ENCODE measurements at places on chromosomes 6 and 20.

DNA sequence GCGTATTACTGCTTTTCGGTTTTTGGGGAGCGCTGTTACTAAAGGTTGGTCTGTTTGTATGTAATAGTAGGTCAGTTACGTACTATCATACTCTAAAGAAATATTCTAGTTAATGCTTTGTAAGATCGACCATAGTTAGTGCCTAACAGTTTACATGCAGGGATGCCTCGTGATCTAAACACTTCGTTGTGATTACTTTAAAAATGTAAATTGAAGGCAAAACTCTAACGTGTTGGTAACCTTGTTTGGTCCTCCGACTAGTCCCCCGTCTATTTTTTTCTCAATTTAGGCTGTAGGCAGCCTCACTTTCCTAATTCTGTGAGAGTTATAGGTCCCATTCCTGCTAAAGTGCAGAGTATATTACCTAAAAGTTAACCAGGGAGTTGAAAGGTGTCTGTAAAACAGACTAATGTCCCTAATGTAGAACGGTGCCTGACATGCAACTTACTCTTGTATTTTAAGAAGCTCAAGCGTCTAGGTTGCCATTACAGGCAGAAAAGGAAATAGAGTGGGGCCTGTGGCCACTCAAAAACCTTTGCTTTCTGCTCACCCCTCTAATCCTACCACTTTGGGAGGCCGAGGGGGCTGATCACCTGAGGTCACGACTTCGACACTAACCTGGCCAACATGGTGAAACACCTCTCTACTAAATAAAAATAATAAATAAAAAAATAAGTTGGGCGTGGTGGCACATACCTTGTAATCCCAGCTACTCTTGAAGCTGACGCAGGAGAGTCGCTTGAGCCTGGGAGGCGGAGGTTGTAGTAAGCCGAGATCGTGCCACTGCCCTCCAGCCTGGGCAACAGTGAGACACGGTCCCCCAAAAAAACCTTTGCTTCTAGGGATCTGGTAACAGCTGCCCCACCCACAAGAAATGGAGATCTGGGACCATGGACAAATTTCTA is 37.8 kb downstream of the HFE start:
- no peak for DNase-seq

DNA sequence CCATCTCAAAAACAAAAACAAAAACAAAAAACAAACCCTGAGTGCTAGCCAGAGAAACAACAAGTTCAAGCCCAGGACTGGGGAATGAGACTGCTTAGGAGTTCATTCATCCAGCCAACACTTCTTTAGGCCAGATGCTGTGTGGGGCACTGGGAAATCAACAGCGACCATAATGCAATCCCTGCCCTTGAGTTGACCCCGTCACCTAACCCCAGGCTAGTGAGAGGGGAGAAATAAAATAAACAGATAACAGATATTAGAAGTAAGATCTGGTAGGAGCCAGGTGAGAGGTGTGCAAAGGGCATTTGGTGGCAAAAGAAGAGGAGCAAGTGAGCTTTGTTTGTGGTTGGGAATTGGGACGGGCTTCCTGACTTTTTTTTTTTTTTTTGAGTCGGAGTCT is 4.9 kb upstream of the RPL10A start:
- no peak for DNase-seq

DNA sequence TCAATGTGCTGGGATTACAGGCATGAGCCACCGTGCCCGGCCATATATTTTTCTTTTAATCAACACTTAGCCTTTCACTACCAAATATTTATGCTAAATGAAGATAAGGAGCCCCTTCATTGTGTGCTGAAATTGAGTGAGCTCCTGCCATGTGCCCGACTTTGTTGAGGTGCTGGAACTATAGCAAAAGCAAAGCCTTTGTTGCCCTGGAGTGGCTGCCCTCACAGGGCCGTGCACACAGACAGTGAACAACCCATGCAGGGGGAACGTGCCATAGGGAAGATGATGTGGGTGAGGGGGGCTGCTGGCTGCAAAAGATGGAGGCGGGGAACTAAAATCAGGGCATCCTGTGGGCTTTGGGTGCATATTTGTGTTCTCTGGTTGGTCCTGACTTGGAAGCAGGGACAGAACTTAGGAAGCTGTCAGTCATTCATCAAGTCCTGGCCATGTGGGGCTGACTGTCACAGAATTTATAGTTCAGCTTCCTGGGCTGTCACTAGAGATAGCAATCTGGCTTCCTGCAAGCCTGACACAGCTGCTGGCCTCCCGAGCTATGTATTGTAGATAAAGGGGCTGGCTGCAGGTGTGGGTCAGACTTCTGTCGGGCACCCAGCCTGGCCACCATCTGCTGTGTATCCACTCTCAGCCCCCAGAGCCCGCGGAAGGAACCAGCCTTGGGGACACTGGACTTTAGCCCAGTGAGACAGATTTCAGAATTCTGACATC is 56.8 kb upstream of the MPC1 start:
- DNase-seq, result no peak

GRCh38 chr6:127550403-127550802 is 26.6 kb upstream of the C6orf58 start:
- no peak for DNase-seq

DNA sequence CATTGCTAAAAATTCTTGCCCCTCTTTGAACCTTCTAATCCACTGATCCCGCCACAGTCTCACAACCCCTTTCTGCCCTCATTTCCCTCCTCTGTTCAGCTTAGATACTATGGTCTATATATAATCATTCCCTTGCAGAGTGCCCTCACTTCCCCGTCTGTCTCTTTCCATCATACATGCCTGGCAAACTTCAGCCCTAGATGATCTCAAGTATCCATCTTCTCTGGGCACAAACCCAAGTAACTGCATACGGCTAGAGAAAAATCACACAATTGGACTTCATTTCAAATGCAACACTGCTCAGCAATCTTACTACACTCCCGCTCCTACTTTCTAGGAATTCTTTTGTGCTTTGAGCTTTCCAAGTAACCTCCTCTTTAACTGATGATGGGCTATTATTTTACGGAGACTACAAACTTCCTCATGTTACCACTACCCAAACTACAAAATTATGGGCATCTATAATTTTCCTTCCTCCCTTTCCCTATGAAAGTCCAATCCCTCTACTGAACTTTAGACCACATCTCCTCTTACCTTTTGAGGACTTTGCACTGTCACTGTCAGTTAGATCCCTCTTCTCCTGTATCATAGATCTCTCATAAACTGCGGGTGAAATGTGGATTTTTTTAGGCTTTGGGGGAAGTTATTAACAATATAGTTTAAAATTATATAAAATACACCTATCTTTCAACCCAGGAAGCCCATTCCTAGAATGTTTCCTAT is 135.6 kb downstream of the BTBD9 start:
- no peak for DNase-seq

DNA sequence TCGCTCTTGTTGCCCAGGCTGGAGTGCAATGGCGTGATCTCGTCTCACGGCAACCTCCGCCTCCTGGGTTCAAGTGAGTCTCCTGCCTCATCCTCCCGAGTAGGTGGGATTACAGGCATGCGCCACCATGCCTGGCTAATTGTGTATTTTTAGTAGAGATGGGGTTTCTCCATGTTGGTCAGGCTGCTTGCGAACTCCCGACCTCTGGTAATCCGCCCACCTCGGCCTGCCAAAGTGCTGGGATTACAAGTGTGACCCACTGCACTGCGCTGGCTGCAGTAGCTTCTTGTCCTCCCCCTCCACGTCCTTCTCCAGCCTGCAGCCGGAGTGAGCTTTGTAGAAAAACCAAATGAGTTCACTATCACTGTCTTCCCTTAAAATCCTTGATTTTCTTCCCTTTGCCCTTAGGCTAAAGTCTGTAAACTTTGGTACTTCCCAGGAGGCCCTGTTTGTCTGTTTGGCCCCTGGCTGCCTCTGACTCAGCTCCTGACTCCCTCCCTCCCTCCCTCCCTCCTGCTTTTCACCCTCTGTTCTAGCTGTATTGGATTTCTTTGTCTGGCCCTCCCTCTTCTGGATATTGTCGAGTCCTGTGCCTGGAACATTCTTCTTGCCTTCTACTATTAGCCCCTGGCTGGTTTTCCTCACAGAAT is 12.9 kb downstream of the PARD6B start:
- DNase-seq, result no peak

- DNase-seq, result no peak
Measured at GRCh38 chr6:36346486-36347273, 10.0 kb upstream of the BNIP5 start.

DNA sequence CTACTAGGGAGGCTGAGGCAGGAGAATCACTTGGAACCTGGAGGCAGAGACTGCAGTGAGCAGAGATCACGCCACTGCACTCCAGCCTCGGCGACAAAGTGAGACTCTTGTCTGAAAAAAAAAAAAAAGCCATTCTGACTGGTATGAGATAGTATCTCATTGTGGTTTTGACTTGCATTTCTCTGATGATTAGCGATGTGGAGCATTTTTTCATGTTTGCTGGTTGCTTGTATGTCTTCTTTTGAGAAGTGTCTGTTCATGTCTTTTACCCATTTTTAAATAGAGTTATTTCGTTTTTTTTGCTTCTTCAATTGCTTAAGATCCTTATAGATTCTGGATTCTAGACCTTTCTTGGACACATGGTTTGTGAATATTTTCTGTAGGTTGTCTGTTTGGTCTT is 103.5 kb upstream of the SIM1 start:
- DNase-seq, result no peak

- no peak for DNase-seq
Measured at GRCh38 chr20:34512955-34513419, 3.2 kb upstream of the DYNLRB1 start.

GRCh38 chr20:19530006-19530405 is 228.1 kb upstream of the RIN2 start:
- DNase-seq, result no peak

GRCh38 chr6:168029459-168030217 is 32.2 kb downstream of the KIF25 start:
- no peak for DNase-seq

DNA sequence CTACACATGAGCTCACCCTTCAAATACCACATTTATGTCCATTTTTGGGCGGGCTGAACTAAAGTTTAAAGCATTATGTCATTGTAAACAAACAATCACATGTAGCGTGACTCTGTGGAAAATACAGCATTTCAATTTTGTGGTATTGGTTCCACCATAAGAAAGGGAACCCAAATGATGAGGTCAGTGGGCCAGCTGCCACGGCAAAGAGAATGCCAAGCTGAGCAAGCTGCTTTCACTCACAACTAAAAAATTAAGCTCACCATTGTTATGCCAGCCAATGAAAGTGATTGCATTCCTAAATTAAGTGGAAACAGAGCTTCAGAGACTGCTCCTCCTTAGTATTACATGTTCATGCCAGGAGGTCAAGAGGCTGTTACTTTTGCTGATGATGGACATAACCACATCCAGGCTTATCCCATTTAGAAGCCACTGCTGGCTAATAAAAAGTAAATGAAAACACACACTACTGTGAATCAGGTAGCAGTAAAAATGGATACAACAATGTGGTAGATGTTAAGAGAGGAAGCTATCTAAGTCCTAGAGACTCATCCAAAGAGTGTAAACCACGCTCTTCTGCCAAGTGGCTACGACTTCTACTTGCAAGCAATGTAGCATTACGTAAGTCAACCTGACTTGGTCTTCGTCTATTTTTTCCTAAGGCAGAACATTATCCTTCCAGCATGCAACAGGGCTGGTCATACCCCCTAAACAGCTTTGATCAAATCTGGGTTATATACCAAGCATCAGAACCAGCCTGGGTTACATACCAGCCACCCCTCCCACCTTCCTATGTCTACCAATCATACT is 164.8 kb downstream of the BACH2 start:
- no peak for DNase-seq

- peak; percentile 49 for DNase-seq
Measured at GRCh38 chr20:53413186-53413631, 180.4 kb downstream of the ZNF217 start.

GRCh38 chr6:131910219-131910589 is 41.0 kb downstream of the CCN2 start:
- DNase-seq, result no peak

DNA sequence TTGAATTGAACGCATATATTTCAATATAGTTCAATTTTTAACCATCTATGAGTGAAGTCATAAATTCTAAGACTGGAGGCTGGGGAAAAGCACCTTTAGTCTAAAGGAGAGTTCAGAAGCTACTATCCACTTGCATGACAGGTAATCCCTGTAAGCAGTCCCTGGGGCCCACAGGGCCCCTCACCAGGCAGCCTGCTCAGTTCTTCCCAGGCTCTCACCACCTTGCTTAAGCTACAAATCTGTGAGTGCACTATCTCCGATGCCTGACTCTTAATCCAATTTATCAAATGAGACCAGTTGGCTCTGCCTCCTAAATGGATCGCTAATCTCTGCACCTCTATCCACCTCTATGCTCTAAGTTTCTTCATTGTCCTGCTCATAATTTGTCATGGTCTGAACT is 413.8 kb downstream of the PTPRT start:
- DNase-seq, result no peak

GRCh38 chr20:58017231-58017969 is 211.1 kb downstream of the ANKRD60 start:
- no peak for DNase-seq

DNA sequence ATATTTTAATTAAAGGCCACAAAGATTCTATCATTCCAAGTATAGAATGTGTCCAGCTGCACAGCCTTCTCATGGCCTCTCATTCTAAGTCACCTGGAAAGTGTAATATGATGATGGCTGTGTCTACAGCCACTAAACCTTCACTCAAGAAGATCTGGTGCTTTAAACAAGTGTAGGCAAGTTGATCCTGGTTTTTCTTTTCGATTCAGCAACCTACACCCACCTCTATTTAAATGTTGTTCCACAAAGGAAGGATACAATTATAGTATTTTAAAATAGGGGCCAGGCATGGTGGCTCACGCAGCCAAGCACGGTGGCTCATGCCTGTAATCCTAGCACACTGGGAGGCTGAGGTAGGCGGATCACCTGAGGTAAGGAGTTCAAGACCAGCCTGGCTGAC is 25.5 kb upstream of the DST start:
- no peak for DNase-seq

DNA sequence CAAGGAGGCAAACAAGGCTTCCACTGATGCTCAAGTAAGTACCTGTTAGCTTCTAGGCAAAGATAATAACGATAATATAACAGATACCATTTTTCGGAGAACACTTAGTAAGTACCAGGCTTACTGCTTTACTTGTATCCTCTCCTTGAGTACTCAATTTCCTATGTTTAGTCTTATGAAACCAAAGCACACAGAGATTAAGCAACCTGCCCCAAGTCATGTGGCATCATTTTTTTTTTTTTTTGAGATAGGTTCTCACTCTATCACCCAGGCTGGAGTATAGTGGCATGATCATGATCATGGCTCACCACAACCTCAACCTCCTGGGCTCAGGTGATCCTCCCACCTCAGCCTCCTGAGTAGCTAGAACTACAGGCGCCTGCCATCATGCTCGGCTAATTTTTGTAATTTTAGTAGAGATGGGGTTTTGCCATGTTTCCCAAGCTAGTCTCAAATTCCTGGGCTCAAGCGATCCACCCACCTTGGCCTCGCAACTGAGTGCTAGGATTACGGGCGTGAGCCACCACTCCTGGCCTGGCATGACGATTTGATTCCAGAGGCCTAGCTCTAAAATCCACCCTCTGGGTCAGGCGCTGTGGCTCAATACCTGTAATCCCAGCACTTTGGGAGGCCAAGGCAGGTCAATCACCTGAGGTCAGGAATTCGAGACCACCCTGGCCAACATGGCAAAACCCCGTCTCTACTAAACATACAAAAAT is 14.0 kb downstream of the SPAG4 start:
- DNase-seq, result no peak

GRCh38 chr20:891058-891705 is 25.0 kb downstream of the ANGPT4 start:
- peak; percentile 30 for DNase-seq

All from CD4-positive, alpha-beta T cell treated with Interferon gamma for 1 hour (primary cell).